ENCODE measurements at places on chromosomes 13 and 19.

GRCh38 chr13:30652746-30653386 is 35.1 kb downstream of the USPL1 start:
- no peak for DNase-seq

DNA sequence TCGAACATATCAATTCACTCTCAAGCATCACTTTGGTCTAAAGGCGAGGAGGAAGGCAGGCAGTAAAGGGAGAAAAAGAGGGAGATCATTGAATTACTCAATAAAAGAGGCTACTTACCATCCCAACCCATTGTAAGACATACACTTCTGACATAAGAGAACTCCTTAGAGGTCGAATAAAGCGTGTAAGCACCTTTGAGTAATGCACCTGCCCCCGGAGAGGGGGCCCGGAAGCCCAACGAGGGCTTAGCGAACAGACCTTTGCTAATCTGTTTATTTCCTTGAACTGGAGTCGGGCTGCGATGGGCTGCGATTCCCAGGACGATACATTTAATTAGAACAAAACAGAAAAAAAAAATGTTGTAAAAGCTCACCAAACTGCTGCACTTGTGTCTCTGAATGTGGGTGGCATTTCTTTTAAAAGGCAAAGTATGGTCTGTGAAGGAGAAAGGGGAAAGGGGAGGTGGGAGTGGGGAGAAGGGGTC is 3.0 kb downstream of the ZC3H4 start:
- DNase-seq = no peak

DNA sequence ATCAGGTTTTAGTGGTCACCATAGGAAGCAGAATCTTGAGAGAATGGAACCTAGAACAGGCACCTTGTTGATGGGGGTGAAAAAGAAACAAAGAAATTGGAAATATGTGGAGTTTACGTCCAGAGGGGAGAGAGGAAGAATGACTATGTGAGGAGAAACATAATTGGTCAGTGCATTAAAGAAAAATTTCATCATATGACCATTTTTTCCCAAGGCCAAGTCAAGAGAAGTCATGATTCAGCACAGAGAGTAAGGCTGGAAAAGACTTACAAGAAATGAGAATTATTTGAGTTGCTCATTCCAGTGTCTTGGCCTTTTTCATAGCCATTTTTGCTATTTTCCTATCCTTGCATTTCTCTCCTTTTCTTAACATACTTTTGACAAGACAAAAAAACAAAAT is 421.7 kb downstream of the EFNB2 start:
- DNase-seq = no peak

DNA sequence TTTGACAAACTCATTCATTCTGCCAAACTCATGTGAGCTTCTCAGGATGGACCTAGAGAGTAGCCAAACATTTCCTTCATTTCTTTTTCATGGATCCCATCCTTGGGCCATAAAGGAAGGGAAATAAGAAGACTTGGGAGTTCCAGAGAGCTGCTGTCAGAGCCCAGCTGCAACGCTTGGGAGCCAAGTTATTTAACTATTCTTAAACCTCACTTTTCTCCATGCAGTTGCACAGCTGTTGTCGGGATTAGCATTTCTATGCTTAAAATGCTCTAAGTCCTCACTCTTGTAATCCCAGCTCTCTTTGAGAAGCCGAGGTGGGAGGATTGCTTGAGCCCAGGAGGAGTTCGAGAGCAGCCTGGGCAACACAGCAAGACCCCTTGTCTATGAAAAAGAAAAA is 11.7 kb upstream of the CASP14 start:
- no peak for DNase-seq

GRCh38 chr13:79246578-79246949 is 159.5 kb downstream of the RBM26 start:
- DNase-seq = no peak

DNA sequence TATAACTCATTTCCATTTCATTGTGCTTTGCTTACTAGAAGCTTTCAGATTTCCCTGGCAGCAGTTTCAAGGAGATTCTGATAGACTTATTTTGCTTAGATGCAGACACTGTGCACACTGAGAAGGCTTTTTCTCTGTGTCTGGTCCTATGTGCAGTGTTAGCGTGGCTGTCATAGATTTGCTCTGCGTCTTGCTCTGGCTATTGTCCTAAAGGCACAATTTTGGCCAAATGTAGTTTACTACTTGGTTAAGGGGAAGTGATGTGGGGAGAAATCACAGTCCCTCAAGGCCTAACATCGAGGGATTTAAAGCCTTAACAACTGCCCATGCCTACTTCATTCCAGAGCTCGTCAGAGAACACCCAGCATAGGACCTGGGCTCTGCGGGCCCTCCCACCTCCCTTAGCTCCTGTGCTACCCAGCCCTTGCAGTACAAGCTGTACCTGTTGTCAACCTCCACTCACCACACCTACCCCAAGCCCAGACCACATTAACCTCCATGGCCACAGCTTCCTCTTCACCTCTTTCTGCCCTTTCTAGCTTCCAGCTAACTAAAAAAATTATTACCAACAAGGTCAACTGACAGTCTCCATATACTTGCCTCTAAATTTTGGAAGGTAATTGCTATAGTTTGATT is 38.9 kb upstream of the KATNAL1 start:
- no peak for DNase-seq

GRCh38 chr13:51882570-51883225 is 20.9 kb downstream of the CCDC70 start:
- no peak for DNase-seq

- no peak for DNase-seq
Measured at GRCh38 chr19:8167985-8168384, 18.6 kb upstream of the FBN3 start.

DNA sequence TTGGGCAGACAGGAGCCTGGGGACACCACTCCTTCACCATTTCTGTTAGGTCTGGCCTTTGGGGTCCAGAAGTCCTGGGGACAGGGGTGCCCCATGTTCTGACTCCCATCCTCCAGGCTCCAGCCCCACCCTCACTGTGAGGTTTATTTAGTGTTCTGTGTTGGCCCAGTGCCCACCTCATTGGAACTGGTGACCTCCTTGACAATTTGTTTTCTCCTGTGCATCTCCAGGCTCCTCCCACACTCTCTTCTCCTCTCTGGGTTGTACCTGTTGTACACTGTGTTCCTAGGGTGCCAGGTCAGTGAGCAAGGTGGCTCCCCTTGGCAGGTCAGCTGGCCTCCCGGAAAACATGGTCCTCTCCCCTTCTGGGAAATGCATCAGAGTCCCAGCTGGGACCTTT is 110.8 kb downstream of the ZNF536 start:
- DNase-seq = no peak

- no peak for DNase-seq
Measured at GRCh38 chr13:78786459-78786858, 127.5 kb upstream of the OBI1 start.

DNA sequence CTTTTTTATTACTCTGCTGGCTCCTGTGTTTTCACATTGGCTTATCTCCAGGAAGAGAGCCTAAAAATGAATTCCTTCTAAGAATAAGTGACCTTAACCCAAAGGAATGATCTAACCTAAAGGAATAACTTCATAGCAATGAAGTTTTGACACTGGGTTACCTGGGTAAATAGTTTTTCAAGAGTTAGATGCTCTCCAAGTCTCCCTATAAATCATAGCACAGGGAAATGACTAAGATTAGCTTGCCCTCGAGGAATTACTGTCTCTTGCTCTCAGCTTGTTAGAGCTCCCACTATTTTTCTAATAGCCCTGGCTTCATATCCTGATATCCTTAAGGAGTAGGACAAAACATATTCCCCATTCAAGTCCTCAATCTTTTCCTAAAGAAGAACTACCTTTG is 66.3 kb downstream of the SPRY2 start:
- DNase-seq = no peak

- DNase-seq = no peak
Measured at GRCh38 chr13:28636069-28636468, 22.9 kb upstream of the POMP start.

- peak; percentile 94 for DNase-seq
Measured at GRCh38 chr19:49339301-49340068, 4.3 kb downstream of the CD37 start.

GRCh38 chr13:112957295-112957677 is 11.7 kb upstream of the MCF2L start:
- no peak for DNase-seq

- no peak for DNase-seq
Measured at GRCh38 chr13:78100486-78100885, 181.9 kb upstream of the EDNRB start.

DNA sequence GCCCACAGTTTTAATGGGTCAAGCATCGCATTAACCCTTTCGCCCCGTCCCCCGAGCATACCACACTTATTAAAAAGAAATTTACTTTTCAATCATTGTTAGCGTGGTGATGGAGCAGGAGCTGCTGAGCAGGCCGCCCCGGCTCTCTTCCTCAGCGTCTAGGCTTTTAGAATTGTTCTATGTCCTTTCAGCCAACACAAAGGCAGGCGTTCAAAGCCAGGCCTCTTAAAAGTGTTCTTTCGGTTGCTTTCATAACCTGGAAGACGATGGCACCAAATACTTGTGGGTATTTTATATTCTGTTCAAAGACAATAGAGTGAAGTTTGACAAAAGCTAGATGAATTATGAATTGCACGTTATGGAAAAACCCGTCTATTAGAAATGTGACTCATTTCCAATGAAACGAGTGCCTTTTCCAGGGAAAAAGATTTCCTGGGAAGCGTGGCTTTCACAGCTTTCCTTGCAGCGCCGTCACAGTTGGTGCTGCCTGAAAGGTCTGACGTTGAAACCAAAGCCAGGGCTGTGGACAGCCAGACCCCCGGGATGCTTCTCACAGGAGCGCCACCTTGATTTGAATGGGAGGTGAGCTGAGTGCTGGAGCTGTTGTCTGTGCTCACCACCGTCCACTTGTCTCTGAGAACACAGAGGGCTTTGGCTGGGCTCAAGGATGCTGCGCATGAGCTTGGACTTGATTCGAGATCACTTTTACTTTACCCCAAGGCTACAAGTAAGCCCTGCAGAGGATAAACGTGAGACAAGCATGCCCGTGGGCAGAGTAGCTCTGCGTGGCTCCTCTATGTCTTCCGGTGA is 78.8 kb downstream of the SOX1 start:
- peak; percentile 42 for DNase-seq

DNA sequence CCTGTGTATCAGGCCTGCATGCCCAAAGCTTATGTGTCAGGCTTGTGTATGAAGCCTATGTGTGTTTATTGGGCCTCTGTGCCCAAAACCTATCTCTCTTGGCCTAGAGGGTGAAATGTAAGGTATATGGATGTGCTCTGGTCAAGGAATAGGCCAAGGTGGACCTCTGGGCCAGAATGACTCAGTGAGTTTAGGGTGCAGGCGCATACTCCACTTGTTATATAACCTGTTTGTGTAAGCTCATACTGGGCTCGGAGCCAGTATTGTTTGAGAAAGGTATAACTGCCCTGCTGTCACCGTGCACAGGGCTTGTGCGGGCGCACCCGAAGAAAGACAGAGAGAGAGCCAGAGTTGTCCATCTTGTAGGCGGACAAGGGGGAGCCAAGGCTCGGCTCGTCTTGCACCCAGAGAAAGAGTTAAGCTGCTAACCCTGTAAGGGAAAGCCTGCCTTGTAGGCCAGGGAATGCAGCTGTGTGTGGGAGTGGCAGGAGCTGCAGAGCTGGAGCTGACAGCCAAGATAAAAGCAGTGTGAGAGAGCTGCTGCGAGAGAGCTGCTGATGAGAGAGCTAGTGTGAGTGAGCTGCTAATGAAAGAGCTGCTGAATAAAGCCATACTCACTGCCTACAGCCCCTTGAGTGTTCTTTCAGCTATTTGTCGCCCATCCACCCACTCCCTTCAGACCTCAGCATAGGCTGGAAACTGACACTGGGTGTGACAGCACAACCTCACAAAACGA is 43.4 kb upstream of the N4BP2L1 start:
- DNase-seq = no peak

- DNase-seq = no peak
Measured at GRCh38 chr19:55220525-55220924, 8.0 kb downstream of the TMEM86B start.

GRCh38 chr13:41188584-41188983 is 5.8 kb downstream of the KBTBD7 start:
- DNase-seq = no peak

DNA sequence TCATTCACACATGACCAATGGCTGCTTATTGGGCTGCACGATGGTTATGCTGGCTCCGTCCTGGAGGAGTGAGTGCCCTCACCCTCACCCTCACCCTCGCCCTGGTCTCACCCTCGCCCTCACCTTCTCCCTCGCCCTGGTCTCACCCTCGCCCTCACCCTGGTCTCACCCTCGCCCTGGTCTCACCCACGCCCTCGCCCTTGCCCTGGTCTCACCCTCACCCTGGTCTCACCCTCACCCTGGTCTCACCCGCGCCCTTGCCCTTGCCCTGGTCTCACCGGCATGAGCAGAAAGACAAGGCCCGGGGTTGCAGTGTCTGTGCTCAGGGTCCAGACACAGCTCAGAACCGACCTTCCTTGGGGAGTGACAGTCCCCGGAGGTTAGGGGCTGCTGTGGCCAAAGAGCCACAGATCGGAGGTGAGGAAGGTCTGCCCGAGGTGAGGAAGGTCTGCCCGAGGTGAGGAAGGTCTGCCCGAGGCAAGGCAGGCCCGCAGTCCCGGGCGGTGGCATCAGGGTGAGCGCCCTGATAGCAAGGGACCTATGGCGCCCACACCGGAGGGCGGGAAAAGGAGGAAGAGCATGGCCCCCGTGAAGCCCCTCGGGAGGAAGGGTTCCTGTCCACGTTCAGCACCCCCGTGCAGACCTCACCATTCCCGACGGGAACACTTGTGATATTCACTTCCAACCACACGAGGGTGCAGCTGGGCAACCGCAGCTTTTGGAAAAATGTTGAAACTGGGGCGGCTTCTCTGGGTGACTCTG is 65.6 kb downstream of the MCF2L start:
- DNase-seq = peak; percentile 63

DNA sequence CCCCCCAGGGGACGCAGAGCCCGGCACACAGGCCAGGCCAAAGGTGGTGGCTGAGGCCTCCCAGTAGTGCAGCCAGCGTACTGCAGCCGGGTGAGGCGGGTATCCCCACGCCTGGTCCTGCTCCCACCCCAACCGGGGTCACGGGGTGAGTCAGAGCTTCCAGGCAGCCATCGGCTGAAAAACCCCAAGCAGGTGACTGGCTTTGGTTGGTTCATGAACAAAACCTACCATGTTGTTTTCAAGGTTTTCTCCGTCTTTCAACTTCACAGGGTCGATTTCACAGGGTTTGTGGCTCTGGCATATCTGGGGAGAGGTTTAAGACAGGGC is 42.1 kb upstream of the C13orf46 start:
- DNase-seq = no peak

DNA sequence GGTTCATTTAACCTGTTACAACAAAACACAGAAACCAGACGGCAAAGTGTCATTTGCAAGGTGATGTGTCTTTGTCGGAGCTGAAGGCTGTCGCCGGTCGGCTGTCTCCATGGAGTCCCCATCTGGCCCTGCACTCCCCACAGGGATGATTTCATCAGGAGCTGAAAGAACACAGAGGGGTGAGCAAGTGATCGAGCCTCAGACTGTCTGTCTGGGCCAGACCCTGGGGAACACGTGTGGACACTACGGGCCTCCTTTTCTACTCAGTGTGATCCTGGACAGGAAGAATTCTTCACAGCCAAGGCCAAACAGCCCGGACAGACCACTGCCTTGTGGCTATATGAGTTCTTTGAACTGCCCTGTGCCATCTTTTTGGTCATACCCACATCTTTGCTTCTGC is 85.1 kb downstream of the RNASEH2B start:
- no peak for DNase-seq

- DNase-seq = no peak
Measured at GRCh38 chr19:9149997-9150396, 9.8 kb downstream of the ZNF317 start.

Data from ecto neural progenitor cell (in vitro differentiated cells).